NCI-H2171 (cell line): ENCODE measurements at places on chromosomes 11 and 22.
A peak's percentile ranks its signal among the peaks of the same experiment; 100 is the strongest.

DNA sequence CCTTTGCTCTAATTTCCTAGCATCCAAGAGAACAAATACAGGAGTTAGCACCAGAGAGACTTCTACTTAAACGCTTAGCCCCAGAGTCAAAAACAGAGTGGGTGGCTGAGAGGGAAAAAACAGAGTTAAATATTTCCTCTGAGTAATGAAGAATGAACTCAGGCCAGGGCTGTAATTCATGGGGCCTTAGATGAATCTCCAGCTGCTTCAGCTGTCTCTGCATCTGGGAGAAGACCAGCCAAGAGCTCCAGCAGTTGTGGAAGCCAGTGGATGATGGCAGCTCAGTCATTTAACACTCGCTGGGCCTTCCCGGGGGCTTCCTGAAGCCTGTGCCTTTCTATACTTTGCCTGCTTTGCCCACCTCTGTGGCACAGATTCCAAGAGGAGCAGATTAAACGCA, 5.7 kb upstream of the ADAMTS15 start:
- DNase-seq = no peak

DNA sequence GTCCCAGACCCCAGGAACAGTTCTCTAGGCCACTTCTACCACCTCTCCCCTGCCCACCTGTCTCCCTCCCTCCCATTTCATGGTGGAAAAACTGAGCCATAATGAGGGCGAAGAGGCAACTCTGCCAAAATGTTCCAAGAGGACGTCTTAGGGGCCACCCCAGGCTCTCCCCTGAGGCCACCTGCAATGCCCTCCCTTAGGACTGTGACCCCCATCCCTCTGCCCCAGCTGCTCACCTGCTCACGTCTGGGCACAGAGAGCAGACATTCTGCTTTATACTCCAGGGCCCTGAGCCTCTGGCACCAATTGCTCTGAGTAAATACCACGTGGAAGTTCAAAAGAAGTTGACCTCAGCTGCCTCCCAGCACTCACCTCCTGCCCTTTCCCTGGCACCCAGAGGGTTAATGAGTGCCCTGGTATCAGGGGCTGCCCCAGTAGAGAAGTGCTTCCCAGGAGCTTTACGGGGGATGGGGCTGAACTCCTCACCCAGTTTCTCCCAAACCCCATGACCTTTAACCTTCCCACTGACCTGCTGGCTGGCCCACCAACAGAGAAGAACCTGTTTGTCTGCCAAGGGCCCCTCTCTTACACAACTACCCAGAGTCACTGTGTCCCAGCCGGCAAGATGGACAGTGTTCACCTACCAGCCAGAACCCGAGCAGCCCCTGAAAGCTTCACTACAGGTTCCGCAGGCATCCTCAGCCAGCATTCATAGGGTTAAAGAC, 627 bp upstream of the APOA5 start:
- no peak for DNase-seq

DNA sequence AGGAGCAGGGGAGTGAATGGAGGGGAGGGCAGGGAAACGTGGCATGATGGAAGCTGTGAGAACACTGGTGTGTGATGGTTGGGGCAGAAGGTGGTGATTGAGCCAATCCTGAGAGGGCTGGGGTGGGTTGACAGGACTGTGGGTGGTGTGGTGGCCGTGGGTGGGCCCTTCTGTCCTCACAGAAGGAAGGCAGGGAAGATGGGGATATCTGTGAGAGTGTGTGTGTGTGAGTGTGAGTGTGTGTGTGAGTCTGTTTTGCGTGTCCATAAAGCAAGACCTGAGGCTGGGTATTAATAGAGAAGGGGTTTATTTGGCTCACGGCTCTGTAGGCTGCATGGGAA, 13.0 kb downstream of the TPCN2 start:
- no peak for DNase-seq

- DNase-seq = no peak
Measured at GRCh38 chr11:127966821-127967220, 620.5 kb downstream of the ETS1 start.

GRCh38 chr22:30235687-30236170, 10.8 kb downstream of the LIF start:
- DNase-seq = no peak

DNA sequence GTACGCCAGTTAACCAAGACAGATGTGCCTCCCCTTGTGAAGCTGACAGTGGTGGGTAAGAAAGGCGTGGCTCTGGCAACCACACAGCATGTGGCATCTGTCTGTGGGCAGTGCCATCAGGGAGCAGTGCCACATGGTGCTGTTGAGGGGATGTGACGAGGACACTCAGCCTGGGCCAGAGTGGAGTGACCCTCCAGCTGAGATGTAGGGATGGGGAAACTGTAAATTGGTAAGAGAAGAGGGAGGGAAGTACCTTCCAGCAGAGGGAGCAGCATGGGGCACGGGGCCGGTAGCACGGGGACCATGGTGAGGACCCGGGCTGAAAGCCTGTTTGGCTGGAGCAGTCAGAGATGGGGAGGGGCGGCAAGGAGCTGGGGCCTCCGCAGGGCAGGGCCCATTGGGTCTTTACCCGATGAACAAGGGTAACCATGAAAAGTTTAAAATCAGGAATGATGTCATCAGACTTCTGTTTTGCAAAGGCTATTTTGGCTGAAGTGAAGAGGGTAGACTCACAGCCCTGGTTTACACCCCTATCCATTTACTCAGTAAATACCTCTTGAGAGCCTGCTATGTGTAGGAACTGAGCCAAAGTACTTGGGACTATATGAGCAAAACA, 10.4 kb downstream of the TMPRSS6 start:
- no peak for DNase-seq

GRCh38 chr11:125980436-125980835, 34.6 kb downstream of the VSIG10L2 start:
- DNase-seq = no peak

GRCh38 chr11:75668451-75669297, at the start of gene MAP6:
Gene MAP6, minus strand, starts transcription at chr11:75669038. Its CDS starts 669 bp downstream, at chr11:75668369.
- DNase-seq = peak; percentile 74

GRCh38 chr22:32760815-32761214, 40.7 kb upstream of the TIMP3 start:
- DNase-seq = no peak

GRCh38 chr11:2580571-2581001, 119.2 kb downstream of the KCNQ1OT1 start:
- no peak for DNase-seq

DNA sequence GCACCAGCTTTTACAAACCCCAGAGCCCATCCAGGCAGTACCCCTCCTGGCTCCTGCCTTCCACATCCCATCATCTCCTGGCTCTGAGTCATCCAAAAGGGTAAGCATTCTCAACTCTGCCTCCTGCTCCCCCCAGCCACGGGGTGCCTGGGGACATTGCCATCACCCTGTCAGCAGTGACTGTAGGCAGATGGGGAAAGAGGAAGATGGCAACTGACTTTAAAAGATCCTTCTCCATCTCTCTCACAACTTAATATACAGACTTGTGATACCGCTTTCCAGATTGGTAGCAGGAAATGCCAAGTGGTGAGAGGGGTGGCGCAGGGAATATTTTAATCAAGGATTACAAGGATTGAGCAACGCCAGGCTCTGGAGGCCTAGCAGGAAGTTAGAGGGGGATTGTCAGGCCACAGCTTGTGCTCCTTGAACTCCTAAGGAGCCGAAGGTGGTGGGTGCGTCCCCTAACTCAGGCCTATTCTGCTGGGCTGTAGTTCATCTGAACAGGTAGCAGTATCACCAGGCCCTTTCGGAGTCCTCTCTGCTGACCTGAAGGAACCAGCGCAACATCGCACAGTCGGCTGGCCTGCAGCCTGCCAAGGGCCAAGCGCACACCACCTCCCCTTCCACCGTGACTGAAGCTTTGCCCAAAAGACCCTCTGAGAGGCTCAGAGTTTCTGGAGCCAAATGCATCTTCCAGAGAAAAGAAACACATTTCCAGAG, 83.3 kb downstream of the ZC3H12C start:
- DNase-seq = no peak

DNA sequence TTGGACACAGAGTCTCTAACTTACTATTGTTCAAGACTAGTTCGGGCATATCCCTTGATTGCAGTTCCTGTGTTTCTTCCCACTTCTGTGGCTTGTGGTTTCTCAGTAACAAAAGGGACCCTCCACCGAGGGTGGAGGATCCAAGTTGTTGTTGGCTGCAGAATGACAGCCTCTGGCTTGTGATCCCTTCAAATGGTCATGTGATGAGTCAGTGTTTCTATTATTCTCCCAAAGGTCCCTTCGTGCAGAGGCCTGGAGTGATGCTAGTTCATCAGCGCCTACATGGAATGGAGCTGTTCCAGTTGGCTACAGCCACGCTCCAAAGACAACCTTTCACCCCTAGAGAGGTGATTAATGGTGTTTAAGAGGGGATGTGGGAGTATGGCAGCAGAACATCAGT, 2.6 kb upstream of the VWCE start:
- no peak for DNase-seq

DNA sequence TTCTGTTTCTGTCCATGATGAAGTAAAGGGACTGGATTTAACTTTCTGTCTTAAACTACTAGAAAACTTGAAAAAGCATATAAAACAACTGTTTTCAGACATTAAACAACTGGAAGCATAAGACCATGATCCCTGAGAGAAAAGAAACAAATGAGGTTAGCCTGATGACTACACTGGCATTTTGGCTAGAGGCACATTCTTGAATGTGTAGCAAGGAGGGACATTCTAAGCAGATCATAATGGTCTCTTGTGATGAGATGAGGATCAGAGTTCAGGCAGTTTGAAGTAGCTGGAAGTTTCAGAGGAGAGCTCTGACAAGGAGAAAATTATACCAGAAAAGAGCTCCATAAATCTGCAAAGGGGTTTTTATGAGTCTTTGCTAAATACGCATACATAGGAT, 75.4 kb downstream of the AASDHPPT start:
- no peak for DNase-seq

DNA sequence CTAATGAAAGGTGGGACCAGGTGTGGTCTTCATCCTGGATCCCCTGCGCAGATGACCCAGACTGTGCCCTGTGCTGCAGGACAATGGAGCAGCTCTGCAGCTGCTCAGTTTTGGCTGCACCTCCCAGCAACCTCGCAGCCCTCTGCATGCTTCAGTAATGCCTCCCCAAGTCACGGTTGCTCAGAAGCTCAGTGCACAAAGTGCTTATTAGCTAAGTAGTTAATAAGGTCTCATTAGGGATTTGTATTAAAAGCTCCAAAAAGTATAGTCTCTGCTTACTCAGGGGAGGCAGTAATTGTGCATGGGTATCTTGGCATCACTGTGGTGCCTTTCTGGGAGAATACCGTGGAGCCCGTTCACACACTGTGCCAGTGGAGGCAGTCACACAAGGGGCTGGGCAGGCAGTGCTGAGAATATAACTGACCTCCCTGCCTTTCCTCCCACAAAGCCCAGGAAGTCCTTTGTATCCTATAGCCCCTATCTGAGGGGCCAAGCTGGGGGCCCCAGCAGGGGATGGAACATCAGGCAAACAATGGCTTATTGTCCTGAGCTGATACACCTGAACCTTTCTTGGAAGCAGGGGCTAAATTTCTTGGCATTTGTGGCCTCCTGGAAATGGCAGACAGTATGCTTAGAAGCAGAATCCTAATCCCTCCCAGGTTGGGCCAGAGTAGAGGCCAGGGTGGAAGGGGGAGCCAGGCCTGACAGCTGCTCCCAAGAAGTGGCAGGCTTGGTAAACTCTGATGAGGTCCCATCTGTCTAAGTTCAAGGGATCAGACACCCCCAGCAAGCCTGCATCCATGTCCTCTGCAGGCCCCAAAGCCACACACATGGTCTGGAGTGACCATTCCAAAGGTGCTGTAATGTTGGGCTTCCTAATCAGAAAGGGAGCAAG, 125.5 kb upstream of the PARVA start:
- no peak for DNase-seq

DNA sequence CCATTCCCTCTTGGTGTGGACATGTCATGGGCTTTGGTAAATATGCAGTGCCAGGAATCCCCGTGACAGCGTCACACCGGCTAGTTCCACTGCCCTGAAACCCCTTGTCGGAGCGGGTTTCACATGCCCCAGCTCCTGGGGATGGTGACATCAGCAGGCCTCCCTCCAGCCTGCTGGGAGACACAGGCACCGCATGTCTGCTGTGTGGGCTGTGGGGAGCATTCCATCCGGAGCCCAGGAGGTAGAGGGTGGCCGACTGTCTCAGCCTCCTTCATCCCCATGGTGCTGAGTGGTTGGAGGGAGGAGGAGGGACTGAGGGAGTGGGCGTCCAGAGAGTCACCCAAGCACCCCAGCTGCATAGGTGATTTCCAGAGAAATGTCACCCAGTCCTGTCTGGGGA, 1161.1 kb downstream of the BRD1 start:
- DNase-seq = no peak

- DNase-seq = no peak
Measured at GRCh38 chr11:110883256-110883655, 171.0 kb upstream of the ARHGAP20 start.

GRCh38 chr11:115644856-115645255, 140.6 kb upstream of the CADM1 start:
- DNase-seq = peak; percentile 41

- DNase-seq = no peak
Measured at GRCh38 chr11:105618343-105618955, 8.6 kb downstream of the GRIA4 start.

GRCh38 chr22:27911330-27911729, 7.7 kb downstream of the PITPNB start:
- DNase-seq = no peak

DNA sequence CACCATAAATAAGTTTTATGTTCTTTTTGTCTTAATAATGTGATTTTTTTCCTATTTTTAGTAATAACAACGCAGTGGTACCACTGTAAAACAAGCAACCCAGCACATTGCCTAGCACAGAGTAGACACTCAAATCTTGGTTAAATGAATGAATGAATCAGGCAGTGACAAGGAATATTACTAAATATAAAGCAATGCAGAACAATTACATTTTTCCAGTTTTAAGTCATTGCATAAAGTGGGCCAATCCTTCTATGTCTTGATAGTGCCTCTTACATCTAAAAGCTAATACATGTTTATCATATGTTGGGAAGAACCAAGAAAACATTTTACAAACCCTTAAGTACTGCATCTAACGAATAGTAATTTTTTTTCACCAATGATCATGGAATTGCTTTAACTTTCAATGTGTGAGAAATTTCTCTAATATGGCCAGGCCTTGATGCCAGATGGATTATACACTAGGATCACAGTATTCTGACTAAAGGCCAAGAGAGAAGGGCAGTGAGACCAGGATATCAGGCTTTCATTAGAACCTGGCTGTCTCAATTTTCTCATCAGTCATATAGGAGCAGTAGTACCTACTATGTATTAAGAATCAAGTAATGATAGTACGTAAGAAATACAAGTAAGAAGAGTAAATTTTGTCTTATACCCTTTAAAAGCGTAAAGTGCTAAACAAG, 88.5 kb downstream of the TRIM44 start:
- no peak for DNase-seq

- DNase-seq = no peak
Measured at GRCh38 chr11:76772100-76772782, 10.9 kb upstream of the TSKU start.

GRCh38 chr11:104650234-104650633, 248.0 kb downstream of the CASP12 start:
- DNase-seq = no peak

DNA sequence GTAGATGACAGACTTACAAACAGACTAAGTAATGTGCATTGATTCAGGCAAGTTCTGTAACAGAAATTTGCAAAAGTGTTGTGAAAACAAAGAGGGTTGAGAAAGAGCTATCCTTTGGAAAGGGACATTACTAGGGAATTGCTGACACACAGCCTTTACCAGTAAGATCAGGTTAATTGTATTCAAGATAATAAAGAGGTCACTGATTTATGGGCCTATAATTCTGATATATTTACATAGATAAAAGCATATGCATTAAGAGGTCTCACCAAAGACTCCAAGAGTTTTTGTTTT, 138.7 kb downstream of the MAML2 start:
- DNase-seq = no peak
